Foreskin melanocyte (primary cell): ENCODE measurements at places on chromosomes 16 and 17.
A peak's percentile ranks its signal among the peaks of the same experiment; 100 is the strongest.

GRCh38 chr17:18043491-18043890 is 4.3 kb downstream of the GID4 start:
- DNase-seq: no peak

GRCh38 chr16:5455110-5455509 is 357.5 kb upstream of the EEF2KMT start:
- DNase-seq: no peak

- DNase-seq: no peak
Measured at GRCh38 chr17:2053380-2054261, 1.3 kb upstream of the HIC1 start.

DNA sequence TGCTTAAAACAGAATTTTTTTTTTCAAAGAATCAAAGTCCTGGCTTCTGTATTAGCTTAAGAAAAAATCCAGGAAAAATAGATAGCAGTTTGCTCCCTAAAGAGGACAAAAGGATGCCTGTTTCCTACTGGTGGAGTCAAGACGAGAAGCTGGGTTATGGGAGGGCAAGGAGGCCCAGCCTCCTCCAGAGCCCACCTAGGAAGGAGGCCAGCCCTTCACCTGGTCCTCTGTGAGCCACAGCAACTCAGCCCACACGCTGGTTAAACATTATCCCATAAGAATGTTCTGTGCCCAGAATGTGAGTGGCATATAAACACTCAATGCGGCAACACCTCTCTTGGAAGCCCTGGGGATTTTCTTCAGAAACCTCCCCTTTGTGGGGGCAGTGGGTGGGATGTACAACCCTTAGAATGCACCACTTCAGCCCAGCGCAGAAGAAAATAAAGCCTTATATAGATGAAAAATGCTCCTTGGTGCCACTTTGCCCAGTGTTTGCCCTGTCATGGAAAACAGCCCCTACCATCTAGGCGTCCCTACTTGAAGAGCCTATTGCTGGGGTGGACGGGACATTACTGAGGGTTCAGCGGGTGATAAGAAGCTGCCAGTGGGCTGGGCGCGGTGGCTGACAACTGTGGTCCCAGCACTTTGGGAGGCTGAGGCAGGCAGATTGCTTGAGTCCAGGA is 48.0 kb downstream of the TEKT5 start:
- DNase-seq: no peak

DNA sequence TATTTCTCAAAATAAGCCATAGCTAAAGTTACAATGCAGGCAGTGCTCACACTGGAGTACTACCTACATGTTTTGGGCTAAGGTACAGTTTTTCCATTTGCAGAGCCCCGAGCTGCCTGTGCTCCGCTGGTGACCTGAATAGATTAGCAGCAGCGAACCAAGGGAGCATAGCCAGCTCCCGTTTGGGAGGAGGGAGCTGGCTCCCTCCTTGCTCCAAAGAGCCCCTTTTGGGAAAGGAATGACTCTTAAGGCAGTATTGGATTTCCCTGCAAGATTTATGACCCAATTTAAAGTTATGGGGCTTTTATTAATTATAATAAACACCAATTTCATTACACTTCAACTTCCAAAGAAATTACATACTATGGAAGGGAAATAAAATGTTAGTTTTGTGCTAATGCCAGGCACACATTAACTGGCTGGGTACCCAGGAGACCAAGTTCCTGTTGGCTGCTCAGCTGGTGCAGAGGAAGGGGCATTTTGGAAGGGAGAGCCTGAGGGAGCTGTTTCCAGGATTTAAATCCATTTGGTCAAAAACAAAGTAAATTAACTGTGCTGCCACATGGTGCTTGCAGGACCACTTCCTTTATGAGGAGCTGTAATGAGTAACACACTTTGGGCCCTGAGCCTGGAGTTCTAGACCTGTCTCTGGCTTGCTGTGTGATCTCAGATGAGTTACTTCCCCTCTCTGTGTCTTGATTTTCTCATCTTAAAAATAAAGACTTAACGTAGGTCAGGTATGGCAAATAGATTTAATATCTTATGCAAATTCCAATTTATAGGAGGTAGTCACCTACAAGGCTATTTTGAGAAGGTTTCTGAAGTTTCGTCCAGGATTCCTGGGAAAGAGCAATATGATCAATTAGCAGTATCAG is 362.1 kb upstream of the CCL2 start:
- no peak for DNase-seq

DNA sequence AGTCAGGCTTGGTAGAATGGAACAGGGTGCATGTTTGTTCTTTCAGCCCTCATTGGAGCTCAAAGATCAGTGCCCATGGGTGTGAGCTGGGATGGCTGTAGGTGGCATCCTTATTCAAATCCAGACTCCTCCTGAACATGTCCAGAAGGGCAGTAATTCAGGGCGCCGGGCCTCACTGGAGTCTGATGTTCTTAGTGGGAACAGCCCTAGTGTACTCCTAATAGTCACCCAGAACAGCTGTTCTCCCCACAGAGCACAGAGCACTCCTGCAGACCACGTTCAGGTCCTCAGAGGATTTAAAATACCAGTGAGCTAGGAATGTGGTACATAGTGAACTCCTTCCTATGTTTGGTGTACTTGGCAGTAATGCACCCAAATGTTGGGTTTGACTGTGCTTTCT is 96.2 kb downstream of the BANP start:
- no peak for DNase-seq

DNA sequence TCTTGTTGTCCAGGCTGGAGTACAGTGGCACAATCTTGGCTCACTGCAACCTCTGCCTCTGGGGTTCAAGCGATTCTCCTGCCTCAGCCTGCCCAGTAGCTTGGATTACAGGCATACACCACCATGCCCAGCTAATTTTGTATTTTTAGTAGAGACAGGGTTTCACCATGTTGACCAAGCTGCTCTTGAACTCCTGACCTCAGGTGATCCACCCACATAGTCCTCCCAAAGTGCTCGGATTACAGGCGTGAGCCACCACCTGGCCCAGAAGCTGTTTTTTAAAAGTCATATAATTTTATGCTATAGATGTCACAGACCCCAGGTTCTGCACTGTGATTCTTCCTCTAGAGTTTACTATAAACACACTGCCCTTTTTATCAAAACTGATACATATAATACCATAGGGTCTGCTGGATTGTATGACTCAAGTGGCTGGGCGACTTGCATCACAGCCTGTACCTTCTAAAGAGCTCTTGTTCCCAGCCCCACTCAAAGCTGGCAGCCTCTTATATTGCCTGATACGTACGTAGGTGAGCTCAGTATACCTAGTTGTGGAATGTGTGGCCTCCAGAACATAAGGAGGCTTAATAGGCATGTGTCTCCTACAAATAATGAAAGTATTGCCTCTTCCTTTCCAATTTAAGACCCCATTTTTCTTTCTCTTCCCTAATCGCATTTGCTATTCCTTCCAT is 295.8 kb downstream of the ZFHX3 start:
- DNase-seq: no peak

DNA sequence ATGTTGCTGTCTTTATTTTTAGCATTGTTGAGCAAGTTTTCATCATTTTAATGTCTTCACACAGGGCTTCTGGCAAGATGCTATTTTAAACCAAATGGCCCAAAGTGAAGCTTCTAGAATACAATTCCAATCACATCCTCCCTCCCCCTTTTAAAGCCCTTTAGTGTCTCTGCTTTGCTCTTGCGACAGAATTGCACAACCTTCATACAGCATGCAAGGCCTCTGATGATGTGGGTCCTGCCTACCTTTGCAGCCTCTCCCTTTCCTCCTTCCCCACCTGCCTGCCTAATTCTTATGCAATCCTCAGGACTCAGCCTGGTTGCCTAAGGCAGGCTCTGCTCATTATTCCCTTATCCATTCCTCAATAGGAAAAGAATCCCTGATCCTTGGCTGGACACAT is 381.7 kb downstream of the SLC39A11 start:
- DNase-seq: no peak

GRCh38 chr16:66596986-66597848 is 7.3 kb upstream of the CMTM3 start:
- DNase-seq: no peak

DNA sequence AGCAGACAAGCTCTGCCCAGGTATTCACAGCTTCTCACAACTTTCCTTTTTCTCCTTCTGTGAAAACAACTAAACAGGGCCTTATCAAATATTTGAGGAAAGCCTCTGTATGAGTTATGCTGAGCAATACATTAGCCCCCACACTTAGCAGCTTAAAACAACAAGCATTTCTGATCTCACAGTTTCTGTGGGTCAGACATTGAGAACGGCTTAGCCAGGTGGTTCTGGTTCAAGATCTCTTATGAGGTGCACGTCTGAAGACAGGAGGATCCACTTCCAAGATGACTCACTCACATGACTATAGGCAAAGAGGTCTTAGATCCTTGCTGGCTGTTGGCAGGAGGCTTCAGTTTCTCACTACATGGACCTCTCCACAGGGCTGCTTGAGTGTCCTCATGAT is 181.4 kb upstream of the WSCD1 start:
- no peak for DNase-seq

DNA sequence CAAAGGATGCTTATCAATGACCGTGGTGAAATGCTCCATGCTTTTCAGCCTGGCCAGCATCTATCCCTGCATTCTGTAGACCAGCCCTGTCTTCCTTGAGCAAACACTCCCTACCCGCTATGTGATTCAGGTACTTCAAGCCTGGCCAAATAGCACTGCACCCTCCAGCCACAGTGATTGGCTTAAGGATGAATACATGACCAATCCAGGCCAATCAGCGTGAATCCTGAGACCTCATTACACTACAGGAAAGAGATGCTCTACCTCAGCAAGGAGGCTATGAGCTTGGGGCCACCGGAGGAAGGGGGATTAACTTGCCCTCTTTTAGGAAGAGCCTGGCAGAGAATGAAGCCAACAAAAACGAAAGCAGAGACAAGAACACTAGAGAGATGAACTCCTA is 162.5 kb downstream of the ZNF423 start:
- DNase-seq: no peak

- peak; percentile 24 for DNase-seq
Measured at GRCh38 chr16:62190426-62190825, 154.2 kb upstream of the CDH8 start.

DNA sequence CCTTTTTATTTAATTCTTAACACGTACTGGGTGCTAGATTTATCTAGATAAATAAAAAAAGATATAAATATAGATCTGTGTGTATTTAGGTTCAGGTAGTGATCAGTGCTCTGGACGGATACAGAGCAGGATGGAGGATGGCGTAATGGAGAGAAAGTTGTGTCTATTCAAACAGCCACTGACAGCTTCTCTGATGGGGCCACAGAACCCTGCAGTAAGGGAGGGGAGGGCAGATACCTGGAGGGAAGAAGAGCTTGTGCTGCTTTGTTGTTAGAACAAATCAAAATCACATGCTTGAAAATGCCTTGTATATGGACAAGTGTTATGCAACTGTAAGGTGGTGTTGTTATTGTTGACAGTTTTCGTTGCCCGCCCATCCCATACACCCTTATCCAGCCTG is 170.2 kb downstream of the UTP18 start:
- DNase-seq: no peak

- DNase-seq: no peak
Measured at GRCh38 chr16:27595993-27596392, 46.0 kb downstream of the KATNIP start.

DNA sequence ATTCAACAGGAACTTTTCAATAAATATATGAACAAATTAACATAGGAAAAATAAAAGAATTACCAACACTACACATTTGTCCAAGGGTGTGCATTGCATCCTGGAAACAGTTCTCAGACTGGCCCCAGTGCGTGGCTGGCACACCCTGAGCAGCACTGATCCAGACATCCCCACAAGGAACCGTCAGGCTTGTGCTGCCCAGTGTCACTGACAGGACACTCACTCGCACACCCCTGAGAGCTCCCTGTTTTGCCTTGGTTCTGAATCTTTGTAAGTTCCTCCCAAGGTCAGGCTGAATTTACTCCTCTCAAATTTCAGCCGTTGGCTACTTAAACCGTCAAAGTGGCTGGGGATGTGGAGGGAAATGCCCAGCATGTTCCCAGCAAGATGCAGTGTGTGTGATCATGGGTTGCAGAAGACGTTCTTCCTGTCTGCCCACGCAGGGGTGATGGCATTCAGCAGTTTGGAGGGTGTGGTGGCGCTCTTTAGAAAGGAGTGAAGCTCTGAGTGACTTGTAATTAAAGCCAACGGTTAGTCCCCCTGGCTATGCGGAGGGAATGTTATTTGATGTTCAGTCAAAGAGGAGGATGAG is 1.7 kb downstream of the MT2A start:
- peak; percentile 75 for DNase-seq

DNA sequence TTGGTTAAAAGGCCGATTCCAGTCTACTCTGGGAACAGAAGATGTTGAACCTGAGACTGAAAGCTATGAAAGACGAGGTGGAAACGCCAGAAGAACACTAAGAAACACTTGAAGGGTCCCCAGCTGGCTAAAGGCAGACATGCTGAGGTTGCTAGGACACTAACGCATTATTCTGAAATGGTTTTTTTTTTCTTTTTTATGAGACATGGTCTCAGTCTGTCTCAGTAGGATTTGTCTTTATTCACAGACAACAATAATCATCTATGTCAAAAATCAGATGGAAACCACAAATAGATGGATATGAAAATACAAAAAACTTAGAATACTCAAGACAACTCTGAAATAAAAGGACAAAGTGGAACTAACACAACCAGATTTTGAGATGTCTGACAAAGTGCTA is 35.0 kb upstream of the RASD1 start:
- DNase-seq: no peak

DNA sequence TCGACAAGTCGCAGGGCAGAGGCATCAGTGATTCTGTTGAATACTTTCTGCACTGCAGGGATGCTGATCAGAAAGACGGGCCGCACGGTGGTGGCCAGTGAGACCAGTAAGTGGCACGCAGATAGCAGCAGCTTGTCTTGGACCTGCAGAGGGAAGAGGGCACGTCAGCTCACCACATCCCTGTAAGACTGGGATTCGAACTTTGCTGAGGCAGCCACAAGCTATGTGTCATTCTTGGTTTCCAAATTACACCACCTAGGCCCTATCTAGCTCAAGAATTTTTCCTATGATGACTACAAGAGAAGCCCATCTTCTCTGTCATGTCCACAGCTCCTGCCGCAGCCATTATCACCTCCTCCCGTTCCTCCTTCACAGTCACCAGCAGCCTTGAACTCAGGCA is 49.4 kb upstream of the GSG1L start:
- DNase-seq: no peak

GRCh38 chr16:30063893-30064728 is 1.4 kb upstream of the ALDOA start:
- no peak for DNase-seq

GRCh38 chr17:63931981-63932561 is at the start of gene CD79B:
TSS of gene CD79B (minus strand) at chr17:63932331. CDS start at chr17:63932261, 70 bp downstream.
- no peak for DNase-seq

GRCh38 chr17:77214743-77215142 is 74.0 kb downstream of the SEC14L1 start:
- DNase-seq: no peak

GRCh38 chr17:80621997-80622357 is 77.3 kb downstream of the RPTOR start:
- no peak for DNase-seq
